ENCODE measurements at places on chromosomes 11 and 22. TPM values are rescaled to one million over a fixed set of nuclear protein-coding genes. Genes with fewer than 3 reads are reported as not detected.

The OR51B4 gene
- total RNA-seq = not detected

The SLC6A5 gene
- total RNA-seq = not detected

The CSF2RB gene
- 40.1 TPM for total RNA-seq

The TBX10 gene
- not detected for total RNA-seq

The PDE3B gene
- total RNA-seq = 113 TPM

The TFIP11 gene
- 62.8 TPM for total RNA-seq

The PKDREJ gene
- total RNA-seq = not detected

The CDC42BPG gene
- total RNA-seq = 0.42 TPM

The OR51B5 gene
- not detected for total RNA-seq

The NLRP14 gene
- 0.24 TPM for total RNA-seq

The VPREB1 gene
- not detected for total RNA-seq

The APOBEC3A gene
- total RNA-seq = not detected

The CDON gene
- total RNA-seq = 0.83 TPM

The F2 gene
- total RNA-seq = 0.71 TPM

The NNMT gene
- not detected for total RNA-seq

The NXPE4 gene
- total RNA-seq = not detected

The PVALB gene
- total RNA-seq = not detected

The GNAZ gene
- total RNA-seq = 0.22 TPM

The TCN1 gene
- not detected for total RNA-seq

The OR51E2 gene
- total RNA-seq = not detected

The P2RX3 gene
- total RNA-seq = not detected

The OR4X1 gene
- not detected for total RNA-seq

The KRTAP5-1 gene
- not detected for total RNA-seq

The CYP2D6 gene
- total RNA-seq = 7.0 TPM

The GAS2L1 gene
- 2.7 TPM for total RNA-seq

The RASL10A gene
- total RNA-seq = 0.76 TPM

The OSM gene
- total RNA-seq = 193 TPM

The CLTCL1 gene
- total RNA-seq = 0.66 TPM

The BTG4 gene
- total RNA-seq = not detected

The OR10D3 gene
- not detected for total RNA-seq

The CARD18 gene
- not detected for total RNA-seq

The ACRV1 gene
- total RNA-seq = not detected

The OR5AR1 gene
- not detected for total RNA-seq

The KCNK4 gene
- not detected for total RNA-seq

The DEUP1 gene
- not detected for total RNA-seq

The DCDC1 gene
- not detected for total RNA-seq

The NPTXR gene
- total RNA-seq = 1.6 TPM

The CDC42EP2 gene
- total RNA-seq = 1.6 TPM

The PIH1D2 gene
- not detected for total RNA-seq

The ADM2 gene
- total RNA-seq = 4.5 TPM

The C11orf87 gene
- not detected for total RNA-seq

The TMEM132A gene
- total RNA-seq = 0.59 TPM

The PIWIL4 gene
- total RNA-seq = 0.69 TPM

The MMP12 gene
- total RNA-seq = not detected

The RAG2 gene
- total RNA-seq = not detected

The CALCB gene
- total RNA-seq = 1.7 TPM

The ZNF408 gene
- 16.1 TPM for total RNA-seq

The SYT12 gene
- not detected for total RNA-seq

The GLB1L2 gene
- 3.1 TPM for total RNA-seq

The TMPRSS4 gene
- total RNA-seq = not detected

The UPK3A gene
- total RNA-seq = not detected

The OR8G5 gene
- not detected for total RNA-seq
